ENCODE measurements at places on chromosomes 4 and X. TPM values are rescaled to one million over a fixed set of nuclear protein-coding genes. Genes with fewer than 3 reads are reported as not detected.

ZBTB33 gene
- total RNA-seq = 11.1 TPM

GRCh38 chr4:132180020-132180427 lies 969.1 kb upstream of the PCDH10 start:
- H3K27me3 ChIP-seq = no peaks in the 10 kb centered on the region
- no peak overlapping the region for H3K27ac ChIP-seq
- no peaks in the 10 kb centered on the region for H3K36me3 ChIP-seq
- no peak for DNase-seq
- no peaks in the 10 kb centered on the region for H3K4me1 ChIP-seq

GRCh38 chr4:166501941-166502382 lies 628.9 kb downstream of the TLL1 start:
- no peak overlapping the region for H3K4me3 ChIP-seq
- H3K27ac ChIP-seq = no peak overlapping the region
- no peaks in the 10 kb centered on the region for H3K27me3 ChIP-seq
- DNase-seq = no peak
- H3K4me1 ChIP-seq = no peaks in the 10 kb centered on the region

ARHGAP36 gene
- total RNA-seq = not detected

- H3K27ac ChIP-seq = no peak overlapping the region
- no peaks in the 10 kb centered on the region for H3K36me3 ChIP-seq
- H3K4me3 ChIP-seq = no peak overlapping the region
- no peak for DNase-seq
Measured at GRCh38 chr4:145954924-145955339, 16.3 kb upstream of the ZNF827 start.

GRCh38 chrX:1223242-1223600 lies 10.8 kb upstream of the CRLF2 start:
- no peak for DNase-seq
- no peak overlapping the region for H3K4me3 ChIP-seq
- no peaks in the 10 kb centered on the region for H3K27me3 ChIP-seq
- H3K27ac ChIP-seq = no peak overlapping the region
- no peaks in the 10 kb centered on the region for H3K36me3 ChIP-seq

COL4A5 gene
- total RNA-seq = 22.2 TPM

DNA sequence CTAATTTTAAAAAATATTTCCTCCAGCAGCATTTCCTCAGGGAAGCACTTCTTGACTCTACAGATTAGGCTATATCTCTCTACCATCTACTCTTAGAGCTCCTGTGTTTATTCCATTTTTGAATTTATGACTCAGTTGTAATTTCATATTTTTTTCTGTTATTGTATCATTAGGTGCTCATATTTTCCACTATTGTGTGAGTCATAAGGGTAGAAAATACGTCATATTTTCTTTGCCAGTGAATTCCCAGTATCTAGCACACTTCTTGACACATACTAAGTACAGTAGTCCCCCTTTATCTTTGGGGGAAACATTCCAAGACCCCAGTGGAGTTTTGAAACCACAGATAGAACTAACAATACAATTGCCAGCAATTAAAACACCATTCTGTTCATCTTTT lies 431.2 kb downstream of the GASK1B start:
- no peak overlapping the region for H3K27ac ChIP-seq
- no peaks in the 10 kb centered on the region for H3K4me1 ChIP-seq
- H3K36me3 ChIP-seq = no peaks in the 10 kb centered on the region
- no peak for DNase-seq
- H3K4me3 ChIP-seq = no peak overlapping the region
- H3K27me3 ChIP-seq = no peaks in the 10 kb centered on the region

- no peaks in the 10 kb centered on the region for H3K4me1 ChIP-seq
- H3K27ac ChIP-seq = no peak overlapping the region
- H3K4me3 ChIP-seq = no peak overlapping the region
- no peaks in the 10 kb centered on the region for H3K27me3 ChIP-seq
- no peak for DNase-seq
Measured at GRCh38 chr4:105741548-105741947, 33.0 kb downstream of the GSTCD start.

- H3K4me1 ChIP-seq = no peaks in the 10 kb centered on the region
- H3K36me3 ChIP-seq = no peaks in the 10 kb centered on the region
- DNase-seq = no peak
- no peak overlapping the region for H3K4me3 ChIP-seq
- no peaks in the 10 kb centered on the region for H3K27me3 ChIP-seq
- no peak overlapping the region for H3K27ac ChIP-seq
Measured at GRCh38 chr4:149008415-149009025, 566.3 kb upstream of the NR3C2 start.

DNA sequence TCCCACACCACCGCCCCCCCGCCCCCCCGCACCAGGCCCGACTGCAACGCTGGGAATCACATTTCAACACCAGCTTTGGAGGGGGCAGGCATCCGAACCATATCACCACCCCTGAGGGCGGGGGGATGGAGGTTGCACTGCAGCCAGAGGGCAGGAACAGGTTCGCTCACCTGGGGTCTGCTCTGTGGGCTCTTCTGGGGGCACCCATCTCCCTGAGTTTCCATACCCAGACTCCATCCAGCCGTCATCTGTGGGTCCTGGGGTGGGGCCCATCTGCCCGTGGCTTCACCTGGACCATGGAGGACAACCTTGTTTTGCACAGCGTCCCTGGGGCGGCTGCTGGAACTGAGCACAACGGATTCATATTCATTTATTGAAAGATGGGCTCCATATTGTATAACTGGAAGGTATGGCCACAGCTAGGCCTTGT lies 6.9 kb downstream of the PSAPL1 start:
- no peak for DNase-seq
- no peaks in the 10 kb centered on the region for H3K27me3 ChIP-seq
- no peaks in the 10 kb centered on the region for H3K4me1 ChIP-seq
- no peaks in the 10 kb centered on the region for H3K36me3 ChIP-seq
- no peak overlapping the region for H3K4me3 ChIP-seq

Data from tibial nerve (tissue), 4 donors.